ENCODE measurements at places on chromosomes 6 and 20.

- DNase-seq, result no peak
Observed at GRCh38 chr6:97176468-97176867, 106.5 kb downstream of the MMS22L start.

DNA sequence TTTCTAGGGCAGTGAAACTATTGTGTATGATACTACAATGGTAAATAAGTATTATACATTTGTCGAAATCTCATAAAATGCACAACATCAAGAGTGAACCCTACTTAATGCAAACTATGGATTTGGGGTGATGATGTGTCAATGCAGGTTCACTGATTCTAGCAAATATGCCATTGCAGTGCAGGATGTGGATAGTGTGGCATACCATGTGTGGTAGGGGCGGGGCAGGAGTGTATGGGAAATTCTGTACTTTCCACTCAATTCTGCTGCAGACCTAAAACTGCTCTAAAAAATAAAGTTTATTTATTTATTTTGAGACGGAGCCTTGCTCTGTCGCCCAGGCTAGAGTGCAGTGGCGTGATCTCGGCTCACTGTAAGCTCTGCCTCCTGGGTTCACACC, 44.3 kb downstream of the ABHD12 start:
- no peak for DNase-seq

DNA sequence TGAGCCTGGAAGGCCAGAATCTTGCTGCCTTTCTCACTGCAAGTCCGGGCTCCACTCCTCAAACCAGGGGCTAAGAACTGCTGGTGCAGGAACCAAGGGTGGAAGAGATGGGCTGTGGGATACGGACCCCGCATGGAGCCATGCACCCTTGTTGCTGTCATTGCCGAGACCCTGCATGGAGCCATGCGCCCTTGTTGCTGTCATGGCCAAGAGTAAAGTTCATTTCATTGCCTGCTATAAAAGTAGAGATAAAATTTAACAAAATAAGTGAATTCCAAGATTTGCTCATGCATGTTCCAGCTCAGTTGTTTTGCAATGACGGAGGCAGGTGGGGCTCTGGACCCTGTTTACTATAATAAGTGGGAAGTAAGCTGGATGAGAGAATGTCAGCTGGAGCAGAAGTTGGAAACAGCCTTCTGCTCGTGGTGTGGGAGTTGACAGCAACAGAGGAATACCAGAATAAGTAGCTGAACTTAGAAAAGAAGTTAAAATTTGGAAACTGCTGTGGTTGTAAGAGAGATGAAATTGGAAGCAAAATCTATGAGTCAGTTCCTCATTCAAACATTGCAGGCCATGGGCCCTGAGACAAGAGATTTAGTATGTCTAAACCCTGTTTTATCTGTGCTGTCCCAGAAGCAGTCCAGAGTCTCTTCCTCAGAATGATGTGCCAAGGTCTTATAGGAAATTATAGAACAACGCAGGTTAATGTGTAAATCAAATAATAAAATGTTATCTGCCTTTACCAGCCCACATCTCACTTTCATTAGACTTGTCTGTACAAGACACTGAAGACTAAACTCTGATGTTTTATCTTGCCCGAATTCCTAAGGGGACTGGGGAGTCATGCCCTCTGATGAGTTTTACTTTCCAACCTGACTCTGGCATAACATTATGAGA, 15.8 kb upstream of the THBS2 start:
- no peak for DNase-seq

DNA sequence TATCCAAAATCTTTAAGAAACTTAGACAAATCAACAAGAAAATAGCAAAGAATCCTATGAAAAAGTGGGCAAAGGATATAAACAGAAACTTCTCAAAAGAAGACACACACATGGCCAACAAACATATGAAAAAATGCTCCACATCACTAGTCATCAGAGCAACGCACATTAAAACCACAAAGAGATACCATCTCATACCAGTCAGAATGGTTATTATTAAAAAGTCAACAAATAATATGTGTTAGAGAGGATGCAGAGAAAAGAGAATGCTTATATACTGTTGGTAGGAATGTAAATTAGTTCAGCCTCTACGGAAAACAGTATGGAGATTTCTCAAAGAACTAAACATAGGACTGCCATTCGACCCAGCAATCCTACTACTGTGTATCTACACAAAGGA, 212.0 kb upstream of the DTNBP1 start:
- no peak for DNase-seq
